ENCODE measurements at places on chromosomes 13 and 19. TPM values are rescaled to one million over a fixed set of nuclear protein-coding genes. Genes with fewer than 3 reads are reported as not detected.

Gene C19orf33
- total RNA-seq: 4.3 TPM

Gene ZNF528
- total RNA-seq: 16.1 TPM

Gene GAS6
- total RNA-seq: 69.2 TPM

Gene THSD8
- total RNA-seq: 13.2 TPM

Gene ZNF525
- total RNA-seq: 3.7 TPM

Gene DCLK1
- total RNA-seq: 3.9 TPM

Gene RGL3
- total RNA-seq: 1.7 TPM

Gene C13orf42
- total RNA-seq: not detected

Gene PRKCG
- total RNA-seq: not detected

Gene SLC25A41
- total RNA-seq: not detected

Gene KIR2DL4
- total RNA-seq: not detected

Gene MPHOSPH8
- total RNA-seq: 31.5 TPM

Gene DCT
- not detected for total RNA-seq

DNA sequence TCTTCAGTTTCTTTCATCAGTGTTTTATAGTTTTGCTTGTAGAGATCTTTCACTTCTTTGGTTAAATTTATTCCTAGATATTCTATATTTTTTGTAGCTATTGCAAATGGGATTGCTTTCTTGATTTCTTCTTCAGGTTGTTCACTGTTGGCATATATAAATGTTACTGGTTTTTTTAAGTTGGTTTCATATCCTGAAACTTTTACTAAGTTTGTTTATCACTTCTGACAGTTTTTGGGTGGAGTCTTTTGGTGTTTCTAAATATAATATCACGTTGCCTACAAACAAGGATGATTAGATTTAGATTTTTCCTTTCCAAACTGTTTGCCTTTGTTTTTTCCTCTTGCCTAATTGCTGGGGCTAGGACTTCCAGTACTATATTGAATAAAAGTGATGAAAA is 109.7 kb downstream of the PAN3 start:
- no peak for DNase-seq

- no peak for DNase-seq
Observed at GRCh38 chr13:75850916-75851315, 214.8 kb downstream of the LMO7 start.

DNA sequence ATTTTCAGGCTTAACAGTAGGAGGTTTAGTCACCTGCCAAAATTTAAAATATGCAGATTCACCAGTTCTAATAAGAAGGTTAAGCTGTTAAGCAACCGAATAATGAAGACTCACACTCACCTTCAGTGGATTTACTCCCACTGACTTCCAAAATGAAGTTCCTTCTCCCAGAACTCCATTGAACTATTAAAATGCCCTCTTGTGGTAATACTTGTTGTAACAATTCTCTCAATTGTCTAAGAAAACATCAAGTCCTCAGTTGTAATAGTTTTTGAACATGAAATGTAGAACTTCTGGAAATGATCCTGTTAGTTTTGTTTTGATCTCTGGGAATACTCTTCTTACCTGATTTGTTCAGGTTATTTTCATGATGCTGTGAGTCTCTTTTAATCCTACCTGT is 522.0 kb upstream of the ATXN8OS start:
- no peak for DNase-seq

DNA sequence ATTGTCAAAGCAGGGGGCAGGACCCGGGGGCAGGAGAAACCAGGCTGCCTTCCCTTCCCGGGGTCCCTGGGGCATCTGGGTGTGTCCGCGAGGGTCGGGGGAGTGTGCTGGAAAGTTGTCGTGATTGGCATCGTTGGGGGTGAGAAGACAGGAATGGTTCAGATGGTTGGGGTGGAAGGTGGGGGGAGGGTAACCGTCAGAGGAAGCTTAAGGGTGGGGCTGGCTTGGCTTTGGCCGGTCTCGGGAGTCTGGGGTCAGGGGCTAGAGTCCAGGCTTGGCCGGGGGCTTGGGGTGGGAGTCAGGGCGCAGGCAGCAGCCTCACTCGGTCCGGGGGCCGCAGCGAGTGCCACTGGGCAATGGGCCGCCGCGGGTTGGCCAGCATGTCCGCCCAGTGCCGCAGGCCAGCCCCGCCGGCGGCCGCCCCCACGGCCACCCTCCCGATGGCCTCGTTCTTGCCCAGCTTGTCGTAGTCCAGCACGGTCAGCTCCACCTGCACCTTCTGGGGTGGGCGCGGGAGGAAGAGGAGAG is 6.8 kb upstream of the DNAAF3 start:
- DNase-seq: no peak

GRCh38 chr19:17942582-17943273 is 9.9 kb downstream of the CCDC124 start:
- DNase-seq: no peak

GRCh38 chr19:5036698-5037563 is 68.0 kb downstream of the KDM4B start:
- DNase-seq: peak; percentile 74

DNA sequence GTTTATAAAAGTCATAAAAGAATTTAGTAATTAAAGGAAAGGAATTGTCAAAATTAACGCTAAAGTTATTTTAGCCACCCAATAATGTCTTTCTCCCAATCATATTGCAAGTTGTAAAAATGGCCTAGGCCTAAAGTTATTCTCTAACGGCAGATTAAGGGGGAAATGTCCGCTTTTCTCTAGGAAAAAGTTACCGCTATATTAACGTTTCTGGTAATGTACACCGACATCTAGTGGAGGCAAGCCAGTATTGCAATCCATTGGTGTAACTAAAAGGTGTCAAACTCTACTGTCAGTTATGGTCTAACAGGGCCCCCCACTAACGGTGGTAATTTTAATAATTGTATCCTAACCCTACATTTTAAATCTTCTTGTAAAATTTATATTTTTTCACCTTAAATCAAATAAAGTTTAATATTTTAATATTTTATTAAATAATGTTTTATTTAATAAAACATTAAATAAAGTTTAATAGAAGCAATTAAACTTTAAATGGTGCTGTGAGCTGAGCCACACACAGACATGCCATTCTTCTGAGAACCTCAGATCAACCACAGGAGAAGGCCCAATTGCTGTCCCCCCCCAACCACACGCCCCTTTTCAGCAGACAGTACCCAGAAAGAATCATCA is 35.9 kb upstream of the ZSCAN5A start:
- peak; percentile 55 for DNase-seq

GRCh38 chr13:97359181-97360057 is 74.5 kb upstream of the RAP2A start:
- DNase-seq: peak; percentile 81

DNA sequence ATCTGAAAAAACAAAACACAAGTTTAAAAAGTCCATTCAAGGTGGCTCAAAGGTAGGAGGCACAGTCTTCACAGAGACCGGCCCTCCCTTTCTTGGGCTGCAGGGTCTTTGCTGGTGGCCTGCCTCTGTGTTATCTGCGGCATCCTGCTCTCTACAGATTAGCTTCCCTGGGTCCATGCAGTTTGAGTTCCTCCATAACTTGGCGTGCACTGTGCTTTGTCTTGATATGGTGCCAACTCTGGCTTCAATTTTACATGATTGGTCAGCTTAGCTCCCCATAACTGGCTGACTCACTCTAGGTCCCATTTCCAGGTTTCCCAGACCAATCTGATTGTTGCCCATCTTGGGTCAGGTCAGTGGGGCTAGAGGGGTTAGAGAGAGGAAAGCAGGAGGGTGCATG is 41.8 kb downstream of the TPT1 start:
- DNase-seq: peak; percentile 53

DNA sequence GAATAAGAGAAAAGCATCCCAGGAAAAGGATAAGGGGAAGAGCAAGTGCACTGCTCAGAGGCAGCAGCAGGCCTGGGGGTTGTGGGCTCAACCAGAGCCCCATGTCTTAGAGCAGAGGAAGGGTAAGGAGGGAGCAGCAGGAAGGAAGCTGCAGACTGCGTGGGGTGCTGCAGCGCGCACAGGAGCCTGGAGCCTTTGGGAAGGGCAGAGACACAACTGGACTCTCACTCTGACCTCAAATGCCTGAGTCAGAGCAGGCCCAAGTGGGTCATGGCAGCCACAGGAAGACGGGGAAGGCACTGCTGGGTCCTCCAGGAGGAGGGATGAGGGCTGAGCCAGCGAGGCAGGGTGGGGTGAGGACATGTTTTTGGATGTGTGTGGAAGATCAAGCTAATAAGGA is 31.6 kb downstream of the SIGLEC7 start:
- no peak for DNase-seq

DNA sequence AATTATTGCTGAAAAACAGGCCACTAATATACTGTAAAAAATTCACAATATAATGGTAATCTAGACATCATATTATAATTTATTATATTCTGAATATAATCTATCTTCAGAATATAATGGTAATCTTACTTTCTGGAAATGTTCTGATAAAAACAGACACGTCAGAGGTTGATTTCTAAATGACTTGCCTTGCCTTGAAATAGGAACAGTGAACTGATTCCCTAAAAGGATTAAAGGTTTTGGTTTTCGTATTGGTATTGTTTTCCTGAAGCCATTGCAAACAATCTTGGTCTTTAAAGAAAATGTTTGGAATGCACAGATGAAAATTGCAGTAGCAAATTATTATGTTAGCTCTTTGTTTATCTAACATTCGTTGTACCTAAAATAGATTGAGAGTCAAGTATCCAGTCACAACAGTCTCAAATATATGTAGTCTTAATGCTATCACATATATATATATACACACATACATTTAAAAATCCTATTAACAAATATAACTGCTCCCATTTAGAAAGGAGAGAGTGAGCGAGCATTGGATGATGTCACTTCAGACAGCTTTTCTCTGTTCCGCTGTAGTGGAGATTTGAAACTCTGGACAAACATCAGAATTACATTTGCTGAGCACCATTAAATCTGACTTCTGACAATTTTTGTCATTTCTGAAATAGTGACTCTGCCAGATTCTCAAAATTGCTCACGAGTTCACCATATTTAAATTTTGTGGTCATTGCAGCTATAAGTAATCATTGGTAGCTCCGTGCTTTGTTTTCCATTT is 1.7 kb downstream of the ITM2B start:
- peak; percentile 58 for DNase-seq

- no peak for DNase-seq
Observed at GRCh38 chr13:93472814-93473296, 246.2 kb downstream of the GPC6 start.

GRCh38 chr13:48230541-48230940 is 2.5 kb upstream of the ITM2B start:
- DNase-seq: no peak

- no peak for DNase-seq
Observed at GRCh38 chr13:113843864-113844556, 19.9 kb downstream of the GAS6 start.

DNA sequence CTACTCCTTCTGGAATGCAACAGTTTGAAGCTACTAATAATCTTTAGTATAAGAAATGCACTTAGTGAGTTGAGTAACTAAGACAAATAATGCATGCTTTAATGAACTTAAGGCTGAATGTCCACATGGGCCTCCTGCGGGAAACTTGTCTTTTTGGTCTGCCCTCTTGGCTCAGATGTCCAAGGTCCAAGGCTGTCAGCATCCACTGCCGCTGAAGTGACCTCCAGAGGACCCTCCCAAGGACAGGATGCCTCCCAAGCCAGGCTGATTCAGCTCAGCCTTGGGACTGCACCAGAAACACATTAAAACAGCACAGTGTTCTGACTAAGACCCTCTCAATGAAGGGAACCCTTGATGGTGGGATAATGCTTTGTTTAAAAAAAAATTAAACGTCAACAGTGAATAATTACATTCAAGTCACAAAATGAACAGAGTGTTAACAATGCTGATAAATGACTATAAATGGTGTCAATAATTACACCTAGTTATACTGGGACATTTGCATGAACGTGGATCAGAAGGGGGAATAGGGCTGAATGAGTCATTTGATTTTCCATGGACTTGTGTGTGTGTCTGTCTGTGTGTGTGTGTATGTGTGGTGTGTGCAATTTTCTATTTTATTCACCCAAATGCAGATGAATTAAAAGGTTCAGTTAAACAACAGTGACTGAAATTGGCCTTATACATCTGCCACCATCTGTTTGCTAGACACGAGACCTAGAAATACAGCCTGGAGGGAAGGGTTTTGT is 150.5 kb downstream of the COL4A1 start:
- DNase-seq: no peak

DNA sequence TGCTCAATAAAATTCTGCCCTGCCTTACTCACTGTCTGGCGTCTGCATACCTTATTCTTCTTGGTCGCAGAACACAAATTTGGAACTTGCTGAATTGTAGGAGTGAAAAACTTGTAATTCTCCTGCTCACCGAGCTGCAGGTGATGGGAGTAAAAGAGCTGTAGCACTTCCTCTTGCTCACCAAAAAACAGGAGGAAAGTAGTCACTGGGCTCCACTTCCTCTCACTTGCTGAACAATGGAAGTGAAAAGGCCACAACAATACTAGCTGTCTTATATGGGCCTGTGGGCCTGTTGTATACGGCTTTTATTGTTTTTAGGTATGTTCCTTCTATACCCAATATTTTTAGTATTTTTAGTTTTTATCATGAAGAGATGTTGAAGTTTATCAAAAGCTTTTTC is 978.7 kb downstream of the SLITRK5 start:
- DNase-seq: no peak

DNA sequence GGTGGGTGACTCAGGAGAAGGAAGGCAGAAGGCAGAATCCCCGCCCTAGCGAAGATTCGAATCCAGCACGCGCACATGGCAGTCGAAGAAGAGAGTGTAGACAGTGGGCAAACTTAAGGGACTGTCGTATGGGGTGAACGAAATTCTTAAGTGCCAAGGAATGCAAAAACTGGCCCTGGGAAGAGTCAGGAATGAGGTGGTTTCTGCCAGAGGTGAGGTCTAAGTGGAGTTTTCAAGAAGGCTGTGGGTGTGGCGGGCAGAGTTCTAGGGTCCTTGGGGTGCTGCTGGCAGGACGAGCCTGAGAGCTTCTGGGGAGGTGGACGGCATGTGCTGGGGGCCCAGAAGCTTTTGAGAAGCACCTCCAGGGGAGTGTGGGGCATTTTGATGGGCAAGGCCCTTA is 63.9 kb upstream of the RNF113B start:
- DNase-seq: no peak

GRCh38 chr13:62084728-62085127 is 669.1 kb upstream of the PCDH20 start:
- DNase-seq: no peak

DNA sequence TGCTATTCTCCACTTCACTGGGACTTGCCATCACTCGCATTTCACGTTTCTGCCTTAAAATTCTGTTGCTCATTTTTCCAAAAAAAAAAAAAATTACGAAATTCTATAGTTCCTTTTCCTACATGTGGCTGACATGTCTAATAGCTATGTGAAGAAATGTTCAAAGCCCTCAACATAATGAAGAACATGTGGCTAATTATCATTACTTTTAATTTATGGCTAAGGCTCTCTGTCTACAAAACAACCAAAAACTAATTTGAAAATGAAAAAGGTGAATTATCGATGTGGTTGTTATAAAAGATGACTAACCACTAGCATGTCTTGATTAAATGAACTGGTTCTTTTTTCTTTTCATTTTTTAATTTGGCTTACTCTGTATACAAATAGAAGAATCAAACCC is 940.0 kb downstream of the EFNB2 start:
- no peak for DNase-seq

- no peak for DNase-seq
Observed at GRCh38 chr13:111898956-111899713, 167.8 kb upstream of the SOX1 start.

DNA sequence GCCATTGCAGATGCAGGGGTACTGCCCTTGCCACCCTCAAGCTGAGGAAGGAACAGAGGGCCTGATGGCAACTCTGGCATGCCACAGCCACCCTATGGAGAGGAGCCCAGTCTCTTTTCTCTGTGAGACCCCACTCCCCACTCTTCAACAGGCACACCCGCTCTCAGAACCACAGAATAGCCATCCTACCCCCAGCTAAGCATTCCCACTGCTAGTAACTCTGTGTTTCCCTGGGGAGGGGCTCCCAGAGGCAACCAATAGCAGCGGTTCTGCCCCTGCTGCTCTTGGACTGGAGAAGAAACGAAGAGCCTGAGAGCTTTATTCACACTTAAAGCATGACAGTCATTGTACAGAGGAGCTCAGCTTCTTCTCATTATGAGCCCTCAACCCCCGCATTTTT is 49.3 kb downstream of the UBL3 start:
- no peak for DNase-seq
